ENCODE measurements at places on chromosomes 11 and 22. TPM values are rescaled to one million over a fixed set of nuclear protein-coding genes. Genes with fewer than 3 reads are reported as not detected.

TEX54 gene
- not detected for total RNA-seq

IL10RA gene
- total RNA-seq: 37.2 TPM

CRACR2B gene
- total RNA-seq: 22.6 TPM

MYBPC3 gene
- total RNA-seq: 0.19 TPM

MN1 gene
- total RNA-seq: 3.2 TPM

GSTT2B gene
- 10.8 TPM for total RNA-seq

SCGB1D2 gene
- total RNA-seq: 0.60 TPM

ARHGAP20 gene
- total RNA-seq: 1.4 TPM

NUDT8 gene
- 11.9 TPM for total RNA-seq

APOL6 gene
- 30.2 TPM for total RNA-seq

ELMOD1 gene
- total RNA-seq: 0.47 TPM

MS4A4E gene
- 9.4 TPM for total RNA-seq

HSPB2 gene
- total RNA-seq: 4.4 TPM

DEPDC7 gene
- total RNA-seq: 2.4 TPM

ADAMTS8 gene
- total RNA-seq: 1.2 TPM

MMP8 gene
- total RNA-seq: 0.16 TPM

KAT5 gene
- total RNA-seq: 74.7 TPM

RBFOX2 gene
- total RNA-seq: 68.6 TPM

TSSK2 gene
- total RNA-seq: not detected

VWCE gene
- total RNA-seq: 1.2 TPM

CNIH2 gene
- 0.63 TPM for total RNA-seq

CD3G gene
- 4.8 TPM for total RNA-seq

PDE2A gene
- 42.0 TPM for total RNA-seq

KCNJ4 gene
- 0.13 TPM for total RNA-seq

CPT1B gene
- total RNA-seq: 34.3 TPM

UBQLN3 gene
- total RNA-seq: 0.35 TPM

MMP7 gene
- 1,380 TPM for total RNA-seq

FIBIN gene
- 85.4 TPM for total RNA-seq

CBX6 gene
- total RNA-seq: 113 TPM

SEPTIN5 gene
- total RNA-seq: 10.4 TPM

KMT5B gene
- total RNA-seq: 54.2 TPM

SPI1 gene
- total RNA-seq: 39.8 TPM

SAAL1 gene
- 12.9 TPM for total RNA-seq

CSNK2A3 gene
- 3.8 TPM for total RNA-seq
